ENCODE measurements at places on chromosomes 7 and 10.

- no peak for DNase-seq
Observed at GRCh38 chr10:102185811-102186527, 33.8 kb downstream of the NOLC1 start.

- DNase-seq: peak; percentile 44
Observed at GRCh38 chr7:33722383-33723101, 182.8 kb upstream of the BMPER start.

DNA sequence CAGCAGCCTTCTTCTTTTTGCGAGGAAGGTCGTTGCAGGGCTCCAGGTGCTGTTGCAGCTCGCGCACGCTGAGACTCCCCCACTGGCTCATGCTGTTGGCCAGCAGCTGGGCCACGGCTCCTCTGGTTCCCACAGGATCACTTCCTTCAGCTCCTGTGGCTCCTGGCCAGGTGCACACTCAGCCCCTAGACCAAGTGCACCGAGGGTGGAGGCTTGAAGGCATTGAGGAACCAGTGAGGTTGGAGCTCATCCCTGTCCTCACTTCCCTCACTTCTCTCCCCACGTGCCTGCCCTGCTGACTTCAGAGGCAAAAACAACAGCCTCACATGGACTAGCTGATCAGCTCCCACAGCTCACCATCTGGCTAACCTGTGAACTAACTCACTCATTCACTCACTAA is 46.2 kb upstream of the ADRB1 start:
- DNase-seq: no peak

GRCh38 chr7:87328281-87328680 is 17.2 kb upstream of the CROT start:
- DNase-seq: peak; percentile 39

- DNase-seq: no peak
Observed at GRCh38 chr7:131097662-131098376, 229.9 kb upstream of the MKLN1 start.

DNA sequence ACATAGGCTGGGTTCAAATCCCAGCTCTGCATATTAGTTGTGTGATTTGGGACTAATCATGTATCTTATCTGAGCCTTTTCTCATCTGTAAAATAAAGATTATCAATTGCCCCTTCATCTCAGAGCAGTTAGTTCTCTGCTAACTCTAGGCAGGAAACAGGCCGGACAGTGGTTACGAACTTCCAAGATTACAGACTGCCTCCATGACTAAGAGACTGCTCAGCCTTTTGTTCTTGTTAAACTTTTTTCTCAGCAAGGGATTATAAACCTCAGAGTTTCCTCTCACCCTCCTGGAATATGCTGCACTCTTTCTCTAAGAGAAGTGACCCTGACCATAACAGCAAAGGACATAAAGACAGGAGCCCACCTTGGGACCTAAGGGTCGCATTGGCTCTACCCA is 52.5 kb upstream of the NFKB2 start:
- DNase-seq: peak; percentile 87

- DNase-seq: peak; percentile 33
Observed at GRCh38 chr7:47758546-47758945, 176.6 kb upstream of the TNS3 start.

- DNase-seq: peak; percentile 76
Observed at GRCh38 chr7:87570178-87570577, 30.5 kb downstream of the ABCB1 start.

GRCh38 chr10:94397549-94398370 is 4.6 kb upstream of the TBC1D12 start:
- DNase-seq: no peak

GRCh38 chr7:111718886-111719285 is 156.6 kb upstream of the IMMP2L start:
- no peak for DNase-seq

DNA sequence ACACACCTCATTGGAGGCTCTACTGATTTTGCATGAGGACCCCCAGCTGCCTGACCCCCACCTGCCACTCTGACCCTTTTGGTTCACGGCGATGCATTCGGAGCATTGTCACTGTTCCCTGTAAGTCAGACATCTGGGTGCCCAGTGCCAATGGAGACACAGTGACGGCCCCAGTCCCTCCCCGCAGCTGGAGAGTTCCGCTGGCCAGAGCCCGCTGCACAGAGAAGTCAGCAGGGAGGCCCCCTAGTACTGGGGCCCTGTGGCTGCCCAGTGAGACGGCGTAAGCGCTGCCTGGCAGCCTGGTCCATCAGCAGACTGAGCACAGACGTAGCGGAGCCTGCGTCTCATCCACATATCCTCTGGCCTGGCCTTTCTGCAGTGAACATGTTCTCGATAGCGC is 77.5 kb downstream of the NKX6-2 start:
- DNase-seq: no peak

DNA sequence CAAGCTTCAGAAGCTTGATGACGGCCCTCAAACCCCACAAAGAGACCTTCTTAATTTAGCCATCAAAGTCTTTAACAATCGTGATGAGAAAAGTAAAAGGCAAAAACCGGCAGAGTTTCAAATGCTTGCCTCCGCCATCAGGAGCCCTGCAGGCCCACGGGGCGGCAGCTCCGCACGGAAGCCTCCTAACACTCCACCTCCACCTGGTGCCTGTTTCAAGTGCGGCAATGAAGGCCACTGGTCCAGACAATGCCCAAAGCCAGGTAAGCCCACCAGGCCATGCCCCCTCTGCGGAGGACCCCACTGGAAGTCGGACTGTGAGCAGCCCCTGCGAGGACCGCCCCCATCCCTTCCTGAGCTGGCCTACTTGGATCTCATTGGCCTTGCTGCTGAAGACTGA is 43.6 kb downstream of the CBX3 start:
- no peak for DNase-seq

DNA sequence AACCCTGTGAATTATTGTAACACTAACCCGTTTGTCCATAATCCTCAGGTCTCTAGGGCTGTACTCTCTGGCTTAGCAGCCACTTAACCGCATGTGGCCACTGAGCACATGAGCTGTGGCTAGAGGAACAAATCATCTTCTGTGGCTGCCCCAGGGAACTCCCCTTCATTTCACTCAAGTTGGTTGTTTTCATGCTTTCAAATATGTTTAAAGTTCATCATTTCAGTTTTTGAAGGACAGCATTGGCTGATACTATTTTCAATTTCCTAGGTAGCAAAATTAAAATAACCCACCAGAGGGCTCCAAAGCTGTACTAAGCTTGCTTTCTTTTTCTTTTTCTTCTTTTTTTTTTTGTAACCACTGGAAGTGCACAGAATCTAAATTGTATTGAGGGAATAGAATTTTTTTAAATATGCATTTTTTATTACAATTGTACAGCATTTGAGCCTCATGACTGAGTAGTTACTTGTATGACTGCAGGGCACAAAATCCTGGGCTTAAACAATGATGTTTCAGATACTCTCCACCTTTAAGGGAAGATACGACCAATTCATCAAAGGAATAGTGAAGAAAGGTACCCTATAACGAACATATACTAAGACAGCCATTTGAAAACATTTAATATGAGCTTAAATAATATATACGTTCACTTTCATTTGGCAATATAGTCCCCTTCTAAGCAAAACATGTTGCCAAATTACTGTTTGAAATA is 38.6 kb downstream of the MRC1 start:
- DNase-seq: peak; percentile 41

- no peak for DNase-seq
Observed at GRCh38 chr7:16203065-16203464, 218.3 kb downstream of the CRPPA start.

- DNase-seq: no peak
Observed at GRCh38 chr7:92622030-92622429, 31.8 kb upstream of the FAM133B start.

GRCh38 chr7:99648843-99649242 is 31.0 kb downstream of the CYP3A5 start:
- DNase-seq: no peak

DNA sequence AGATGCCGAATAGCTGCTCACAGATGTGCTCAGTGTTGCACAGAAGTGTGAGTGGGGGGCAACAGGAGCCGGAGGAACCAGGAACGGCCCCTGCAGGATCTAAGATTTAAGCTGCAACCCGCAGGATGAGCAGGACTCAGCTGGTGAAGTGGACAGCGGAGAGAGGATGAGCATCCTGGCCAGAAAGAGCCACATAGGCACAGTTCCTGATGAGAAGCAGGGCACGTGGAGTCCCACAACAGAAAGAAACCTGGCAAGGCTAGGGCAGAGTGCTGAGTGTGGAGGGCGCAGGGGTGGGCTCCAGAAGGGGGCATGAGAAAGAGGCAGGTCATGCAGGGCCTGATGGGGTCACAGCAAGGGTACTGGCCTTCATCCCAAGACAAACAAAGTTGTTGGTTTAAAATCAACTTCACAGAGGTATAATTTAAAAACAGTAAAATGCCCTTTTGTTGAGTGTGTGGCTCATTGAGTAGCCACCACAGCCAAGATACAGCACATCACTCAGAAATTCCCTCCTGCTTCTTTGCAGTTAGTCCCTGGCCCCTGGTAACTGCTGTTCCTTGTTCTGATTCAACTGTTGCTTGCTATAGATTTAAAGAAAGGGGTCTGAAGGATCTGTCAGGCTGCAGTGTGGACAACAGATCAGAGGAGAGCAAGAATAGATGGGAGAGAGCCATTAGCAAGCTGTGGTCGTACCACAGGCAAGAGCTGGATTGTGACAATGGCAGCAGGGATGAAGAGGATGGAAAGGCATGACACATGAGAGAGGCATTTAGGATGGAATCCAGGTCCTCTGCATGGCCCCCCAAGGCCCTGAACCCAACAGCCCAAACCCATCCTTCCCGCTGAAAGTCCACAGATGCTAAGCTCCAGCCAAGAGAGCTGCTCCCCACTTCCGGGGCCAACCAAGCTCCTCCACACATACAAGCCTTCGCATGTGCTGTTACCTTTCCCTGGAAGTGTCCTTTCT is 53.1 kb upstream of the OSBPL3 start:
- DNase-seq: peak; percentile 35

DNA sequence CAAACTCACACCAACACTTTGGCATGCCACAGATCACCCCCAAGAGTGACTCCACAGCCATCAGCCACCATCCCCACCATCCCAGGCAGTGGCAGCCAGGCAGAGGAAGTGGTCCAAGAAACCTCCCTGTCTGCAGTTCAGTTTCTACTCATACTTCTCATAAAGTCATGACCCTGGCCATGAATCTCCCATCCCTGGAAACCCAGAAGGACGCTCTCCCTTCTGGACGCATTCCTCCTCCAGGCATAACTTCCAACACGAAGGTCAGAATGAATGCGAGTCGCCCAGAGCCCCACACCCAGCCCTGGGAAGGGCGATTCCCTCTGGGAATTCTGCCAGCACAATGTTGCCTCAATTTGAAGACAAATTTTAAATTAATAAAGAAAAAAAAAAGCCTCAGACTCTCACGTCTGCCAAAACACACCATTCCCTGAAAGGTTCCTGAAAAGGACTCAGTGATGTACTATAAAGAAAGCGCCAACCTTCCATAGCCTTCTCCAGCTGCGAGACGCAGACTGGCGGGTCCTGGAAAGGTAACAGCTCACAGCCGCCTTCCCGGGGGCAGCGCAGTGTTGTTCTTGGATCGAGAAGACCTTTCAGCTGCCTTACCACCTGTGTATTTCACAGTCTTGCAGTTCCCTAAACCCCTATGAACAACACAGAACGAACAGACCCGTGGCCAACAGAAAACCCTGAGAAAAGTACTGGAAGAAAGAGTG is 307.6 kb downstream of the FRMD4A start:
- no peak for DNase-seq

GRCh38 chr7:101882595-101883564 is 65.5 kb downstream of the CUX1 start:
- peak; percentile 99 for DNase-seq

- DNase-seq: peak; percentile 65
Observed at GRCh38 chr10:127928021-127928806, 21.3 kb downstream of the PTPRE start.

GRCh38 chr7:69412331-69413146 is 185.7 kb upstream of the AUTS2 start:
- no peak for DNase-seq

DNA sequence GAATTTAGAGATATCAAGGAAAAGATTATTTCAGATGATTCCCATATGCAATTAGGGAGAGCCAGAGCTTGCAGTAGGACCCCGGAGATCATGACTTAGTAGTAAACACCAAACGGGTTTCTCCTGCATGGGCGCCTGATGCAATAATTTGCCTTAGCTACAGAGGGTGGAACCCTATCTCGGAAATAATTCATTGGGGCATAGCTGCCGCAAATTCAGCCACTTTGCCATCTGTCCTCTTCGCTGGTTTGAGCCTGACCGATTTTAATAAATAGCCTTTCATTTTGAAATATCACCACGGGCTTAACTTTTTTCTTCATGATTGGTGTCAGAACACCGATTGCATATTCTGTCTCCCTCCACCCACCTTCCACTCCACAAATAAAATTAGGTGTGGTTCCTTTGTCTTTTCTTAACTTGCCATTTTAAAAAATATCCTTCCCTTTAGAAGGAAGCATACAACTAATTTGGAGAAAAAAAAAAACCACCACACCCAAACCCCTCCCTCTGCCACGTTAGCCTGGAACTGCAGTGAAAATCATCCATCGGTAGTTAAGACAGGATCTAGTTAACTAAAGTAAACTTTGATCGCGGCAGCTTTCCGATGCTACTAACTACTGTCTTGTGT is 1.4 kb downstream of the GARS1 start:
- DNase-seq: peak; percentile 41

- peak; percentile 98 for DNase-seq
Observed at GRCh38 chr10:4242561-4243035, 457.6 kb upstream of the KLF6 start.

- DNase-seq: no peak
Observed at GRCh38 chr7:50376056-50376820, 71.7 kb downstream of the IKZF1 start.

GRCh38 chr7:128794020-128794419 is 2.3 kb downstream of the CCDC136 start:
- no peak for DNase-seq

GRCh38 chr7:135355377-135356048 is 121.9 kb downstream of the STRA8 start:
- DNase-seq: no peak

- no peak for DNase-seq
Observed at GRCh38 chr7:26593896-26594295, 270.5 kb downstream of the SKAP2 start.

- DNase-seq: no peak
Observed at GRCh38 chr7:10637991-10638390, 335.7 kb upstream of the PHF14 start.

- DNase-seq: no peak
Observed at GRCh38 chr10:71390461-71390835, 6.3 kb upstream of the CDH23 start.

DNA sequence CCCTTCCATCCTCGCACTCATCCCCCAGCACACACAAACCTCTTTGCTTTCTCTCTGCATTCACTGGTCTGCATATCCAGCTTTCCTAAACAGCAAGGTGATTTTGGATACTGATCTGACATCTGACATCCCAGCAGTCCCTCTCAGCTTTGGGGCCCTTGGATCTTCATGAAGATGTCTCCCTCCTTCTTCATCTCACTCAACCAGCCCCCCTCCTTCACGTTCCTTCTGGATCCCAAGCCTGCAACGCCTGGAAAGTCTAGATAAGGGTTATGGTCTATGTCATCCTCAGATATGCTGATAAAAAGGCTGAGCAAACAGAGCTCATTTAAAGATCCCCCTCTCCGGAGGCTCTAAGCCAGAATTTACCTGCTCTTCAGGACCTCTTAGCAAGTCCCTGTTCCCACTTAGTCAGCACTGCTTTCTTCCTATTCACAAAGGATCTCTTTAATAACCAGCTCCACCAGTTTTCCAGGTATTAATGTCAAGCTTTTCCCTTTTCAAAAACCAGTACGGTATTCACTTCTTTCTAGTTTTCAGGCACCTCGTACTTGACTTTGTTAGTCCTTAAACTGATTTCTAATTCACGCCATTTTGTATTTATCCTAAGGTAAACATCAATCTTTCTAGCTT is 38.9 kb downstream of the CREB3L2 start:
- DNase-seq: no peak

GRCh38 chr10:62594093-62594520 is 210.4 kb upstream of the ADO start:
- peak; percentile 72 for DNase-seq

All from astrocyte of the spinal cord (primary cell).